AG04449 (cell line): ENCODE measurements at places on chromosomes 11 and 22.
A peak's percentile ranks its signal among the peaks of the same experiment; 100 is the strongest.

DNA sequence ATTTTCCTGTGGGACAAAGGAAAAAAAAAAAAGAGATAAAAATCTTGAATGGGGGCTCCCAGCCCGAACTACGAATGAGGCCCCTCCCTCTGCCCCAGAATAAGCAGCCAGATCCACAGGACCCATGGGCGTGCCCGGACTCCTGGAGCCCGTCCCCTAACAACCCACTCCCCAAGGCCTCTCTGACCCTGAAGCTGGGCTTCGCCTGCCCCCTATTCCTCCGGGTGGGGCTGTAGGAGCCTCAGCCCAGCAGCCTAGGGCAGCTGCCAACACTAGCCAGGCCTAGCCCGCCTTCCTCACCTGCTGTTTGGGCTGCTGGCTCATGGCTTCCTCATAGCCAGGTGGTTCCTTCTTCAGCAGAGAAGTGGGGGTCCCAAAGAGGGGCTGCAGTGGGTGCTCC lies 46.6 kb downstream of the SGSM3 start:
- no peak for DNase-seq

DNA sequence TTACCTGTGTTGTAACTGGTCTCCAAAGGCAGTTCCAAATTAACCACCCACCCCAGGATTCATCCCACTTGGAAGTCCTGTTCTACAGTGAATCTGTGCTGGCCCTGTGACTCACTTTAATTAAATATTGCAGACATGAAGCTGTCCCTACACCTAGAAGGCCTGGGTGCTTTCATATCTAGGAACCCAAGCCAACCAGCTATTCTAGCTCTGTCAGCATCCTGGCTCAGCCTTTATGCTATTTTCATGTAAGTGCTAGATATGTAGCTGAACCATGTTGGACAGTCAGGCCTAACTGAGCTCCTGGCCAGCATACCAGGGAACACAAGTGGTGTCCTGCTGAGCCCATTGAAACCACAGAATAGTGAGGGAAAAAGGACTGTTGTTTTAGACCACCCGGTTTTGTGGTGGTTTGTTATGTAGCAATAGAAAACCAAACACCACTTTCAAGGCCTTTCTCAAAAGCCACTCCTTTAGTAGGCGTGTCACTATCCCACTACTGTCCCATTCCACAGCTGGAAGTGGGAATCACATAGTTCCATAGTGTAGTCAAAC lies 30.3 kb downstream of the CNTF start:
- no peak for DNase-seq

DNA sequence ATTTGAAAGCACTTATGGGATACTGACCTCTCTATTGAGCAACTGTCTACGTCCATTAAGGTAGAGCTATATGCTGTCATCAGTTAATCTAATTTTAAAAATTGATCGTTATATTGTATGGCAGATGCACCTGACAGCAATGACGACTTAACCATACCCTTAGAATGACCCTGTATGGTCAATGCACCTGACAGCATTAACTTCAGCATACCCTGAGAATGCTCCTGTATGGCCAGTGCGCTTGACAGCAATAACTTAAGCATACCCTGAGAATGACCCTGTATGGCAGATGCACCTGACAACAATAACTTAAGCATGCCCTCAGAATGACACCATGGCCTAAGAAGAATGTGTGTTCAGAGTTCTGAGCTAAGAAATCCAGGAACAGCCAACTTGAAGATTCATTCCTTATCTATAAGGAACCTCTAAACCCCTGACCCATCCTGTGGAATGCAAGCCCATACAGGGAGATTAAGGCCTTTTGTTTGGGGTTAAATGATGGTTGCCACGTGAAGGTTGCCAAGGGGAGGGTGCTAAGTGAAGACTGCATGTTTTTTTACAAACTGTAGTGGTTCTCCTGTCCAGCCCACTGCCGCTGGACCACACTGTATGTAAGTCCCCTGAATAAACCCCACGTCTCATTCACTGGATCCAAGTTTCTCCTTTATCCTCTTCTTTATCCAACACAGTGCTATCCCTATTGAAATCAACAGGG lies 138.3 kb downstream of the GUCY1A2 start:
- DNase-seq, result no peak

GRCh38 chr11:128497061-128497775 lies 90.1 kb downstream of the ETS1 start:
- peak; percentile 90 for DNase-seq

DNA sequence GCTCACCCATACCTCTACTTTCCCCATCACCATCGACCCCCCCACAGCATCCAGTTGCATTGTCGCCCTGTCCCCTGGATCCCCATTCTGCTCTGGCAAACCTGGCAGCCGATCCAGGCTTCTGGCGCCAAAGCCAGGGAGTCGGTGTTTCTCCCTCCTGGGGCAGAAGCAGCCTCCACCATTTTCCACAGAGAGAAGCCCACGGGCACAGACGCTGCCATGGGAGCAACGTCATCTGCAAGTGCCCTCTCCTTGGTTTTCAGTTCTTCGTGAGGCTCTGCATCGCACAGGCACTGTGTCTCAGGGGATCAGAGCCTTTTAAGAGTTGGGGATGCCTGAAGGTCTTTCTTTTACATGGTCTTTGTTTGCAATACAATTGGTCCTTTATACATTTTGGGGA lies 2.3 kb downstream of the YPEL4 start:
- no peak for DNase-seq

GRCh38 chr11:18271206-18271605 lies 5.1 kb downstream of the SAA1 start:
- no peak for DNase-seq

GRCh38 chr11:75087319-75088305 lies 9.1 kb downstream of the OR2AT4 start:
- no peak for DNase-seq

- DNase-seq, result no peak
These were observed 28.5 kb upstream of the MUC5B start for GRCh38 chr11:1194231-1194976.

- peak; percentile 37 for DNase-seq
These were observed 30.5 kb upstream of the FNBP4 start for GRCh38 chr11:47797633-47798032.

GRCh38 chr11:120181376-120181975 lies 29.4 kb upstream of the OAF start:
- DNase-seq, result no peak

DNA sequence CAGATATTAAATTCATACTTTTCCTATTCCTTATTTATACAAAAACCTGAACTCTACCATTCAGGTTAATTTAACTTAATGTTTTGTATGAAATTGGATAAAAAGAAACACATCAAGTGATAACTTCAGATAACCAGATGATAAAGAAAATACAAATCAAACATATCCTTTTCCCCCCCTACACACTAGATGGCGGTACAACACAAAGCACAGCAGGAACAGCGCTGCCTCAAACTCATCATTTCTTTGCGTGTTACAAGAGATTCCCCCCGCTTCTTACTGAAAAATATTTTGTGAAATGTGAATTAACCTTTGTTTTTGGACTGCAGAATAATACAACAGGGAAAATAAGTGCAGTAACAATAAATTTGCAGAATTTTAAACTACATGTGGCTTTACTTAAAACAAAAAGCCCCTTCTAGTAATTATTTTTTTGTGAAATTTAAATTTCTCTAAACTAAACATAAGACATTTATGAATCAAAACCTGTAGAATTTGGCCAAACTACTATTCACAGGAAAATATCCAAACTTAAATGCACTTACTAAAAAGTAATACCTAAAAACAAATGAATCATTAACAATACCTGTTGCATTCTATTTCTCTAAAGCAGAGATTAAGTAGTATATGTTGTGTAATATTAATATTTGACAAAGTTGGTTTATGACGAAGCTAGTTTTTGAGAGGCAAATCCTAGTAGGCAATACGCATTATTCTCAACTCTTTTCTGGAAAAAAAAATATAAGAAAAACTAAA lies 74.4 kb downstream of the ARHGAP32 start:
- DNase-seq, result peak; percentile 26

- peak; percentile 31 for DNase-seq
These were observed 384.8 kb downstream of the TENM4 start for GRCh38 chr11:79055856-79056631.

DNA sequence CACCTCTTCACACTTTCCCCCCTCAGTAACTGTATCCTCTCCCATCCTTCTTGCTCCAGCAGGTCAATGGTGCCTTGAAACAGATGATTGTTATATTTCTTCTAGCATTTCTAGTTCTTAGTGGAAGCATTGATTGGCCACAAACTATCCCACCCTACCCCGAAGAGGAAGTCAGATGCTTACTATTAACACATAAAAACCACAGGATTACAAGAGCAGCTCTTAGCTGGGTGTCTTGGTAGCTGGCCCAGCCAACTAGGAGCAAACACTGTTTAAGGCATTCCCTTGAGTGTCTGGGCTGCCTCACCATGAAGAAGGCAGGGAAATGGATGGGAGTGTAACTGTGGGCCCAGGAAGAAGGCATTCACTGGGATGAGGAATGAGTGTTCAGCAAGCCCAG lies 176.6 kb downstream of the GRIK4 start:
- no peak for DNase-seq

GRCh38 chr22:17868771-17869170 lies 94.5 kb upstream of the BID start:
- DNase-seq, result no peak

- DNase-seq, result no peak
These were observed 21.9 kb upstream of the RAB30 start for GRCh38 chr11:83093634-83094033.

DNA sequence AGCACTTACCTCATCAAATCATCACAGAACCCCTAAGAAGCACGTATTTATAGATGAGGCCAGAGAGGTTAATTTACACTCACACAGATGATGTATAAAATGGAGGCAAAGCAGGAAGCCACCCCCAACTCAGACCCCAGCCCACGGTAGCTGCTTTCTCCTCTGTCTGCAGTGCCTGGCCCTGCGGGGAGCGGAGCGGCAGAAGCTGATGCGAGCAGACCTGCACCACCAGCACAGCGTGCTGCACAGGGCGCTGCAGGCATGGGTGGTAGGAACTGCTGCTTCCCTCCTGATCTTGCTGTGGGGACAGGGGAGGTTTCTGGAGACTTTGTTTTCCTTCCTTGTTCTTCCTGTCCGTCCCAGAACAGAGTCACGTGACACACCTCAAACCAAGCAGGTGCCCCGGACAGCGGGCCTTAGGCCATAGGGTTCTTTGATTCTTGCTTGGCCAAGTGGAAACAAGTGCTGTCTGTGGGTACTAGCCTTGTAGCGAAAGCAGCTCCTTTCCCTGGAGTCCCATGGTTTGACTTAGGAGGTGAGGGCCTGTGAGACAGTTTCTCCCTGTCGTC lies 57.8 kb downstream of the PISD start:
- no peak for DNase-seq

DNA sequence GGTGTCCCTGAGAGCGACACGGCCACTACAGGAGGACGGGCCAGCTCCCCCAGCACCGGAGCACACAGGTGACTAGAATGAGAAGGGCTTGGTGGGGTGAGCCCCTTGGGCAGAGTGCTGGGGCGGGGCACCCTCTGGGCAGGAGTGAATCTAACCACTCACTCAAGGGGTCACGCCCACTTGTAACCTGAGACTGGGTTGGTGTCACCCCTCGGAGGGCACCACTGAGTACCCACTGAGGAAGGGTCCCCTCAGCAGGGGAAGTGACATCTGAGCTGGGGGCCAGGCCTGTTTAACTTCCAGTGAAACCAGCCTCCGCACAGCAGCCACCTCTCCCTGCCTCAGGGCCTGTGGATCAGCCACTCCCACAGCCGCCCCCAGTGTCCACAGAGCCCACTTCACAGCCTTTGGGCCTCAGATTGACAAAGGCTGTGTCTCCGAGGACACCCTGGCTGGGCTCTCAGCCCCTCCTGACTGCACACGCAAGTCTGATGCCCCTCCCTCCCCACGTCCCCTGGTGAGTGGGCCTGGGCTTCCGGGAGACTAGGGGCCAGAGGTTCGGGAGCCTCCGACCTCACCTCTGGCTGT lies 5.6 kb downstream of the GATD1 start:
- DNase-seq, result no peak

- no peak for DNase-seq
These were observed 109.8 kb downstream of the ZBTB16 start for GRCh38 chr11:114169321-114169749.

DNA sequence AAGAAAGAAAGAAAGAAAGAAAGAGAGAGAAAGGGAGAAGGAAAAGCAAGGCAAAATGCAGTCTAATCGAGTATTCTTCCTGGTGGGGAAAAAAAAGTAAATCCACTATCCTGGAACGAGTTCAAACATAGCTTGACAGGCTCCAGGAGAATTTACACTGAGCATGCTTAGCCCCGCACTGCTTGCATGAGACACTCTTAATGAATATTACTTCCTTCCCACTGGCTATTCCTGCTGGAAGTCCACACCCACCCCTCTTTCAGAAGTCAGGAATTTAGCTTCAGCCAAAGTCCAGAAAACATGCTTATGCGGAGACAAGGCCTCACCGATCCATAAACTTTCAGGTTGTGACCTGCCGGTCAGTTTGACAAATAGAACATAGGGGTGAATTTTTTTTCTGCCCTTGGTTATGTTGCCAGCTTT lies 251.8 kb upstream of the BLID start:
- no peak for DNase-seq

- no peak for DNase-seq
These were observed 65.9 kb upstream of the PICALM start for GRCh38 chr11:86134580-86135318.

DNA sequence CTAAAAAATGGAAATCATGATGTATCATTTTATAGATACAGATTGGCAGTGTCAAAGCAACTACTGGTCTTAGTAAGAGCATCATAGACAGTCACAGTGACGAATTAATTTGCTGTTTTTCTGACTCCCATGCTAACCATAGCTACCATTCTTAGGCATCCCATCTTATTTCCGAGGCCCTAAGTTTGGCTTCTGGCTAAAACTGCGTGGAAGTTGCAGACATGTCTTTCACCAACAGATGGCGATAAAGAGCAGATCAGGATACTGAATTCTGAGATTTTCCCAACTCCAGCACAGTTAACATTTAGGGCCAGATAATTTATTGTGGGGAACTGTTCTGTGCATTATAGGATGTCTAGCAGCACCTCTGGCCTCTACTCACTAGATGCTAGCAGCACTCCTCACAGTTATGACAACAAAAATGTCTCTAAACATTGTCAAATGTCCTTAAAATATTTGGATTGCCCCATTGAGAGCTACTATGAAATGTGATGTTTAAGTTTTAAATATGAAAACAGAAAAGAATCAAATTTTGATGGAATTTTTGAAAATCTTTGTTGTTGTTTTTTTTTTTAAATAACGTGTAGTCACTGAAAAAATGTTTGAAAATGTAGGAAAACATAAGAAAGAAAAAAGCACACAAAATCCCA lies 16.3 kb downstream of the OR2AG2 start:
- DNase-seq, result no peak

GRCh38 chr11:121656328-121657090 lies 203.7 kb upstream of the SORL1-AS1 start:
- DNase-seq, result no peak

DNA sequence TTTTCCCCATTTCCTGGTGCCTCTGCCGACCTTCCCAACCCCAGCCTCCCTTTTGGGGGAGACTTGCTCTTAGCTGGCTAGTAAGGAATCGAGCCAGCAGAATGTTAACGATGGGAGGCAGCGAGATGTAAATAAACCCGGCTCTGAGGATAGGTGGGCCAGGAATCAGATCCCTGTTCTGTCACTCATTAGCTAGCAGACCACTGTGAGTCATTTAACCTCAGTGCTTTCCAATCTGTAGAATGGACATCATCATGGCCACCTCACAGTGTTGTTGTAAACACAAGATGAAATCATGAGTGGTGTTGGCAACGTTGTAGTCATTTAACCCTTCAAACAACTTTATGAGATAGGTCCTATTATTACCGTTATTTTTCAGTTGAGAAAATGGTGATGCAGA lies 208.6 kb downstream of the KIRREL3 start:
- no peak for DNase-seq

GRCh38 chr11:60469723-60470122 lies 14.1 kb downstream of the MS4A1 start:
- no peak for DNase-seq

- no peak for DNase-seq
These were observed 289.1 kb upstream of the SORL1-AS1 start for GRCh38 chr11:121741761-121742361.
